ENCODE measurements at places on chromosomes 4 and X.

DNA sequence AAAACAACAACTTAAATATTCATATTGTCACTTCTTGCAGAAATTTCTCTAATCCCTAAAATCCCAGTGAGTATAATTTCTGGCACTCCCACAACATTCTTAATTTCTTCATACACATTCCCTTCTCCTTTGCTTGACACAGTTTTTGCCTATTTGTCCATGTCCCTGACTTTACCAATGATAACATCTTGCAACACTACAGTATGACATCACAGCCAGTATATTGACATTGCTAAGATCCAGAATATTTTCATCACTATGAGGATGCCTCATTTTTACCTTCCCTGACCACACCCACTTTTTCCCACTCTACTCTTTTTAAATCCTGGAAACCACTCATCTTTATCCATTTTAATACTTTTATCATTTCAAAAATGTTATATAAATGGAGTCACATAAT, 292.3 kb upstream of the GK2 start:
- no peak for DNase-seq

DNA sequence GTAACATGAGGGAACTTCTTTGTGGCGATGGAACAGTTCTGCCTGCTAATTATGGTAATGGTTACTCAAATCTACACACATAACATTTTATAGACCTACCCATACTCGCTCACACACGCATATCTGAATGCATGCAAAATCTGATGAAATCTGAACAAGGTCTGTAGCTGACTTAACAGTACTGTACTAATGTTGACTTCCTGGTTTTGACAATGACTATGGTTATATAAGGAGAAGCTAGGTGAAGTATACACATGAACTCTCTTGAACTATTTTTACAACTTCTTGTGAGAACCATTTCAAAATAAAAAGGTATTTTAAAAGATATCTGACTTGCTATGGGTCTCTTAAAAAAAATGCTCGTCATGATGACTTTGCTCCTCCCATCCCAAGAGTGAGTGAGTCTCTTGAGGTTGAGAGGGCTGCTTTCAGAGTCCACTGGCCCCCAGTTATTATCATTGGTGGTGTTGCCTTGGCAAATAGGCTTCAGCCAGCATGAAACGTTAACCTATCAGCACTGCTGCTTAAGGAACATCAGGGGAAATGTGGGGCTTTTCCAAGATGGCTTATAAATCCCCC, 99.8 kb downstream of the MTMR1 start:
- DNase-seq = no peak

DNA sequence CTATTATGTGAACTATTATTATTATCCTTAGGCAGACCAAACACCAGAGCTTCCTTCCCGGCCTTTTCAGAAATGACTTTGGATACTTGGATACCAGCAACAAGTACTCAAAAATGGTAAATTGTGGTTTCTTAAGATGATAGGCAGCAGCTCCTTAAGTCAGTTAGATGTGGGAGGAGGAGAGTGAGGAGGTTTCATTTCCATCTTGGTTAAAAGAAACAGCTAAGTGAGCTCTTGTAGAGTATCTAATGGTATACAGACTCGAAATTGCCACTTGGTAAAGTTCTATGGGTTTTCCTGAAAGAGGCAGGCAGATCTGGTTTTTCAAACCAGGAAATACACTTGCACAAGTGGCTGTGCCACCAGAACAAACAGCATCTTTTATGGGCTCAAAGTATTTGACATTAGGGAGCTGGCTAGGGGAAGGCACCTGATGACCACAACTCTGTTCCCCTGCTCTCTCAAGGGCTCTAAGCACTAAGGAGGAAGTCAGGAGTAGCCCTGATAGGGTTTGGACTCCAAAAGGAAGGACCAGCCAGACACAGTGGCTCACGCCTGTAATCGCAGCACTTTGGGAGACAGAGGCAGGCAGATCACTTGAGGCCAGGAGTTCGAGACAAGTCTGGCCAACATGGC, 130.9 kb downstream of the TMEM164 start:
- no peak for DNase-seq

DNA sequence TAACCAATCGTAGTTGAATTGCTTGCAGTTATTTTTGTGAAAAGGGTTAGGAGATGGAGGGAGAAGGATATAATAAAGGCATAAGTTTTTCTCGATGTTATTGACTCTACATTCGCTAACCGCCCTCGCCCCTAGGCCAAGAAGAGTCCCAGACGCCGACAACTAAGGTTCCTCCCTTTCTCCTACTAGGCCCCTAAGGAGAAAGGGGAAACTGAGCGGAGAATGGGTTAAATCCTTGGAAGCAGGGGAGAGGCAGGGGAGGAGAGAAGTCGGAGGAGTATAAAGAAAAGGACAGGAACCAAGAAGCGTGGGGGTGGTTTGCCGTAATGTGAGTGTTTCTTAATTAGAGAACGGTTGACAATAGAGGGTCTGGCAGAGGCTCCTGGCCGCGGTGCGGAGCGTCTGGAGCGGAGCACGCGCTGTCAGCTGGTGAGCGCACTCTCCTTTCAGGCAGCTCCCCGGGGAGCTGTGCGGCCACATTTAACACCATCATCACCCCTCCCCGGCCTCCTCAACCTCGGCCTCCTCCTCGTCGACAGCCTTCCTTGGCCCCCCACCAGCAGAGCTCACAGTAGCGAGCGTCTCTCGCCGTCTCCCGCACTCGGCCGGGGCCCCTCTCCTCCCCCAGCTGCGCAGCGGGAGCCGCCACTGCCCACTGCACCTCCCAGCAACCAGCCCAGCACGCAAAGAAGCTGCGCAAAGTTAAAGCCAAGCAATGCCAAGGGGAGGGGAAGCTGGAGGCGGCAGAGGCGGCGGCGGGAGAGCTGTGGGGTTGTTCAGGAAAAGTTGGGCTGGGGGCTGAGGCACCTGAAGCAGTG, 5.9 kb downstream of the ATOH1 start:
- DNase-seq = no peak

DNA sequence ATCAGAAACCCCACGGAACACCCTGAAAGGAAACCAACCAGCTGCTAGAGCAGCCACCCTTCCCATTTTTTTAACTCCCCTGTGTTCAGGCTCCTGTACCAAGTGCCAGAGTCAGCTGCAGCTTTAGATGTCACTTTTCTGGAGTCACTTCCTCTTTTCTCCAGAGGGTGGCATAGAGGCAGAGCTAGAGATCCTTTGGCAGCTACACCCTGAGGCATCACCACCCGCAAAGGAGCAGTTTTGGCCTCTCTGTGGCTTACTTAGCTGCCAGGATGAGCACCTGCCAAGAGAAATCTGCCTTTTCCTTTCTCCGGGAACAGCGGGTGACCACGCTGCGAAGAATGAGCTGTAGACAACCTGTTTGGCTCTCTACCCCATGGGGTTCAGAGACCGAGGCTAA, 58.0 kb upstream of the CHRDL1 start:
- DNase-seq = peak; percentile 3

- peak; percentile 75 for DNase-seq
These were observed 1215.8 kb downstream of the RAPGEF2 start for GRCh38 chr4:160318567-160319220.

DNA sequence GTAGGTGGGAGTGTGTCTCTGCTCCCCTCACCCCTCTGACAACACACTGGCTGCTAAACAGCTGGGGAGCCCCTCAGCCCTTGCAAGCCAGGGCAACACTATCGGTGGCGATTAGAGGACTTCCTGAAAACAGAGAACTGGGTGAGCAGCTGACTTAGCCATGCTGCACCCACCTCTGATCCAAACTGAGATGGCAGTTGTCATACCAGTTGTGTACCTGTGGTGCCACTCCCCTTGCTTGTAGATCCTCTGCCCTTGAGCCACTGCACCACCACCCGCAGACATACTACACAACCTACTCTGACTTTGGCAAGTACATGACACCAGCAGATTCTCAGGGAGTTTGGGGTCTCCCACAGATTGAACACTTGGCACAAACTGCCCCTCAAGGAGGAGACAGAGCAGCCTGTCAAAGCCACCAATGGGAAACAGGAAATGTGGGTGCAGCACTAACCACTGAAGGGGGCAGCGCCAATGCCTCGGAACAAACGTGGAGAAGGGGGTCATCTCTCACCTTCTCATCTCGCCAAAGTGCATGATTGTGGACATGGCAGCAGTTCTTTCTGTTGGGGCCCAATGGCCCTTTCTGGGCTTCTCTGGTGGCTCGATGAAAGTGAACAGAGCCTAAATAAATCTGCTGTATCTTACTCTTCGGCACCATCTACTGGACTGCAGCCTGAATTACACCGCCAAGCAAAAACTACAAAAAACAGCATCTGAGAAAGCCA, 119.8 kb downstream of the NEK1 start:
- DNase-seq = peak; percentile 71

DNA sequence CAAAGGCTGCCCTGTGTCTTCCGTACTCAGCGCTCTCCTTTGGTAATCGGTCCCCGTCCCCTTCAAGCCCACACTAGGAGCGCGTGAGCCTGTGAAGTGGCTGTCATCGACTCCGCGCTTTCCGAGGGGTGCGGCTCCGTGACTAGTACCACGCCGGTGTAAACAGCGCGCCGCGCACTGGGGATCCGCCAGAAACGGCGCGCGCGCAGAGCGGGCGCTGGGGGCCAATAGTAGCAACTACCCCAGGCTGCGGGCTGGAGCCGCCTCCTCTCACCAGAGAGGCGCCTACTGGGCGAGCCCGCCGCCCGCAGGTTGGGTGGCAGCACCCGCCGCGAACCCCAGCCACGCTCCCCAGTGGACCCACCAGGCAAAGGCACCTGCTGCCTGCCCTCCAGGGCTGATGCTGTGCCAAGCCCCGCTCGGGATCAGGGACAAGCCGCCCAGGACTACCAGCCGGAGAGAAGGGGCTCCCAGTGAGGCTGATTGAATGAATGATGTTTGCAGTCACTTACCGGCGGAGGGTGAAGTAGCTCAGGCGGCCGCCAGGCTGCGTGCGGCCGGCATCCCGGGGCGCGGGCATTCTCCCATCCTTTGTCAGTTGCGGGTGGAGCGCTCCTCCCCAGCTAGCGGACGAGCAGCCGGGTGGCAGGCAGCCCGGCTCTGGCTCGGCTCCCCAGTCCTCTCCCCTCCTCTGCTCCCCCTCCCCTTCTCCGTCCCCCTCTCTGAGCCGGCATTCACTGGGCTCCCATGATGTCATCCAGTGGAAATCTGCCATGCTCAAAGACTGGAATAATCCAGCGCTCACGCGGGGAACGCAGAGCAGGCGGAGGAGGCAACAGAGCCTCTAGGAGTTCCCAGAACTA, 370.3 kb upstream of the SMIM31 start:
- DNase-seq = peak; percentile 7

DNA sequence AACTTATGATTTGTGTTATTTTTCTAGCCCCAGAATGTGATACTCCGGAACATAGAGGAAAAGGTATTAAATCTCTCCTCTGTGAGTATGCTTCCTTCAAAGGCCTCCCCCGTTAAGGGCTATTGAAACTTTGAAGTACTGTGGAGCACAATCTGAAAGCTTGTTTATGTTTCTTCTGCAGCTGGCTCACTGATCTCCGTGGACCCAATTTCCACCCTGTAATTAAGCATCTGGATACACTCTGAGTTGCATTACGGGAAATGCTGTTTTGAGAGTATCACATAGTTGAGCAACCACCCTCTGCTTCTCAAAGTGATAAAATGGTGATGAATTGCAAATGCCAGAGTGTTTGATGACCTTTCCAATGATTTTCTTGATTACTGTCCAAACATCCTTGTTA, 296.8 kb upstream of the PABPC5 start:
- no peak for DNase-seq

DNA sequence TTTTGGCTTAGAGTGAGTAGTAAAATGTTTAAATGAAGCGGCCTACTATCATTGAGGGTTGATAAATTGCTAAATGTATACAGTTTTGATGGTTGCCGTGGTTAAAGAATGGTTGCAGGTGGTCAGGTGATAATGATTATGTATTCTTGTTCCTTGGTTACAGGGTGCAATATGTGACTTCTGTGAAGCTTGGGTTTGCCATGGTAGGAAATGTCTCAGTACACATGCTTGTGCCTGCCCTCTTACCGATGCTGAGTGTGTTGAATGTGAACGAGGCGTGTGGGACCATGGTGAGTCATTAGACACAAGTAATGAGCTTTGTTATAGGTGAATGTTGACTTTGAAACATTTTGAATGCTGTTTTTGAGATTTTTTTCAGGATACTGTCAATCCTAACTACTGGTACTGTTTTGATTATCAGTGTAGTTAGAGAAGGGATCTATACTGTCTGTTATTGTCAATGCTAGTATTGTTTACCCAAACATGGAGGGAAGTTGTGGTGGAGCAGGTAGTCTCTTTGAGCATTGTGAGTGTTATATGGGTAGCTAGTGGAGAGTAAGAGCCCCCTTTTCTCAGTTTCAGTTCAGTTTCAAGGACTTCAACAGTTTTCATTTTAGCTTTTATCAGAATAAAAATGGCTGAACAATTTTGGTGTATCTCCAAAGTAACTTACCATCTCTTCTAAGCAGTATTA, 8.9 kb downstream of the ZNF330 start:
- no peak for DNase-seq

- DNase-seq = peak; percentile 37
These were observed 24.3 kb upstream of the TSPAN5 start for GRCh38 chr4:98682719-98683118.

DNA sequence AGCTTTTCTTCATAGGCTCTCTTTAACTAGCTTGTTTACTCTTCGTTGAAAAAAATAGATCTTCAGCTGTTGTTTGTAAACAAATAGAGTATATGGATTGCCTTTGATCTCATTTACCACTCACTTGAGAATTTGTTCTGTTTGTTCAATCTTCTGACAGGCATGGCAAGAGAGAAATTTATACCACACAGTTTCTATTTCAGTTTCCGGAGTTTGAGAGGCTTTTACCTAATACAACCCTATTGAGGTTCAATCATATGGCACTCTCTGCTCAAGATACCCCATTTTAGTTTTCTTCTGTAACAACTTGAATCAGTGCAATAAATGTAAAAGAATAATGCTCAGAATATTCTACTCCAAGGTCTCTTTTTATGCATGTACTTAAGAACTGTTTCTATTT, 148.0 kb downstream of the EMCN start:
- no peak for DNase-seq

- DNase-seq = no peak
These were observed 54.1 kb downstream of the SYTL5 start for GRCh38 chrX:38060331-38060878.

Data from choroid plexus epithelial cell (primary cell).